ENCODE measurements at places on chromosomes 13 and 19. TPM values are rescaled to one million over a fixed set of nuclear protein-coding genes. Genes with fewer than 3 reads are reported as not detected.

GRCh38 chr13:68358294-68358705 is 1128.2 kb upstream of the PCDH9 start:
- DNase-seq, result no peak

AMH gene
- polyA plus RNA-seq, result 0.20 TPM

DNA sequence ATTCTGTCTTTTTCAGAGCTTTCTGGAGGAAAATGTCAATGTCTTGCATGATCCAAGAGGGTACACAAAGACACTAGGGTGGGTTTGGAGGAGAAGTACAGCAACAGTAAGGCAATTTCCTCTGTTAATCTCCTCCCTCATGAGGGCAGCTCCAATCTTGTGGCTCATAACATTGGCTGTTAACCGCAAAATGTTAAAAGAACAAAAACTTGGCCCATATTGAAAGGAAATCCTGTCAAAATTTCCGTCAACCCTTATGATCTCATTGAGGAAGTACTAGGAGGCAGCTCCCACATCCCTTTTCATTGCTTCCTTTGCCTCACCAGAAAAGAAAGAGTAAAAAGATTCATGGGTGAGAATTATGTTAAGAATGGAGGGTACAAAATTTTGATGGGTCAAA is 11.6 kb downstream of the OXGR1 start:
- DNase-seq, result no peak

PABPC3 gene
- polyA plus RNA-seq, result 0.03 TPM

CDX2 gene
- 0.03 TPM for polyA plus RNA-seq

Measured in spleen (tissue), 13 donors.